ENCODE measurements at places on chromosomes 6 and 20.

GRCh38 chr6:148590883-148591282 lies 155.9 kb upstream of the UST start:
- no peak for DNase-seq

DNA sequence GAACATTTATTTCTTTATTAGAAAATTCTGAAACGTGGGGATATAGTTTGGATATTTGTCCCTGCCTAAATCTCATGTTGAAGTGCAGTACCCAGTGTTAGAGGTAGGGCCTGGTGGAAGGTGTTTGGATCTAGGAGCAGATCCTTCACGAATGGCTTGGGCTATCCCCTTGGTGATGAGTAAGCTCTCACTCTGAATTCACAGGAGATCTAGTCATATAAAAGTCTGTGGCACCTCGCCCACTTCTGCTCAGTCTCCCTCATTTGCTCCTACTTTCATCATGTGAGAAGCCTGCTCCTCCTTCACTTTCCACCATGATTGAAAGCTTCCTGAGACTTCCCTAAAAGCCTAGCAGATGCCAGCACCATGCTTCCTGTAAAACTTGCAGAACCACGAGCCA lies 96.8 kb upstream of the GJE1 start:
- no peak for DNase-seq

DNA sequence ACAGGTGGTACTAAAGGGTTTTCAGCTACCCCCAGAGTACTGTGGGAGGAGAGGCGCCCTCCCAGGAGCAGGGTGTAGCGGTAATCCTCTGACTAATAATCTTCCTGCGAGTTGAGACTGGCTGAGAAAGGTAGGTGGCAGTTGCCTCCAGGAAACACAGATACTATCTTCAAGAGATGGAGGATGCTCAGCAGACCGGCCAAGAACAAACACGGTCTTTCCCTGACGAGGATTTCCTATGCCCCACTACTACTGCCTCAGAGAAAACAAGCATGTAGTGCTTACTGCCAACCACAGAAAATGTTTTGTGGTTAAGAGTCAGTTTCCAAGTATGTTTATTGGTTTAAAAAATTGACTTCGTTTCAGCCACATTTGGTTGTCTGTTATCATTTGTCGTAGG lies 26.8 kb downstream of the C6orf89 start:
- DNase-seq, result no peak

GRCh38 chr20:59735486-59735885 lies 131.1 kb downstream of the PHACTR3 start:
- no peak for DNase-seq

DNA sequence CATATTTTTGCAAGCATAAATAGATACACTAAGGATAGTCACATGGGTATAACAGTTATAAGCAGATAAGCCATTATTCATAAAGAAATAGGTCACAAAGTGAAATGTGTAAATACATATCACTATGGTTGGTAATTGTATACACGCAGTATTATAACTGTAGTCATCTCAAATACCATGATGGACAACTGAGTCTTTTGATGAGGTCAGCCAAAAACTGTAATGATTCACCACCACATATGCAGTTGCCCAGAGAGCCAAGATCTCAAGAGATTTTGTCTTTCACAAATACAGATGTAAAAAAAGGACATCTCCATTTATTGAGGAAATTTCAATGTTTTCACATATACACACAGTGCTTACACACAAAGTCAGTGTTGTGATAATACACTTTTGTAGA lies 28.3 kb downstream of the ZNF292 start:
- DNase-seq, result no peak

GRCh38 chr6:45300736-45301135 lies 27.4 kb upstream of the RUNX2 start:
- no peak for DNase-seq

DNA sequence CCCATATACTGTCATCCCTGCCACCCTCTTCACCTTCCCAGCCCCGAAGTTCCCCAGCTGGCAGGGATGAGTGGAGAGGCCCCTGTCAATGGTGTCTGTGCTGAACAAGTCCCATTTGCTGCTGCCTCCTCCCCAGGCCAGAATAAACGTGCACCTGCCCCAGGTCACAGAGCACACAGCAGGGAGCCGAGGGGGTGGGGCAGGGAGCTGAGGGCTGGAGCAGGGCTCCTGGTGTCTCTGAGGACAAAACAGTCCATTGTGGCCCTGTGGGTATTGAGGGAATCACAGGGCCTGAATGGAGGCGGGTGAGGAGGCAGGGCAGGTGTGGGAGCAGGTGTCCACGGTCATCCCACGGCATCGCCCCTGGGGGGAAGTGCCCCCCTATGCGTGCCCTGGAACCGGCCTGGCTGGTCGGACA lies 55.8 kb downstream of the SNAI1 start:
- DNase-seq, result no peak

DNA sequence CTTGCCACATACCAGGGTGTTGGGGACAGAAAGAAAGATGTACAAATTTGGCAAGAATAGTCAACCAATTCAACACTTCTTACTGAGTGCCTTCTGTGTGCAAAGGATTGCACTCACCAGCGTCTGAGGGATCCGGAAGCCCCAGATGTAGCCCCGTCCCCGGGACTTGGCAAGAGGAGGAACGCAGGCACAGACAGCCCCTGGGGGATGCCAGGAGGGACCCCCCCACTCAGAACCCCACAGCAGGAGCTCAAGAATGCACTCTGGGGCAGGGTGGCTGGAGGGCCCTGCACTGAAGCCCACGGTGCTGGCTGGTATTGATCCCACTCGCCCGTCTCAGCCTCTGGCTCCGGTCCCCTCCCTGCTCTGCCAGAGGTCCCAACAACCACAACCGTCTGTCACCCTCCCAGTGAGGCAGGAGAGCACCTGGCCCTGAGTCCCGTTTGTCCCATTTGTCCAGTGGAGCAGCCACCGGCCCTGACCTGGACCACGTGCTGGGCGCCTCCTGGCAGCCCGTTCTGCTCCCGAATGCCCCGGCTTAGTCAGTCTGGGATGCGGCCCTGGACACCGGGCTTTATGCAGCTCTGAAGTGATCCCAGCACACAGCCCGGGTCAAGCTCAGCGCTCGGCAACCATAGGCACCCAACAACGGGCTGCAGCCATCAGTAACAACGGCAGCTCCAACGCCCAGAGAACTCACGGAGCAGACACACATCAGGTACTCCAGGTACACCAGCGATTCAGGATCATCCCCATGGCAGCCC lies 128.7 kb downstream of the DLL1 start:
- DNase-seq, result no peak

DNA sequence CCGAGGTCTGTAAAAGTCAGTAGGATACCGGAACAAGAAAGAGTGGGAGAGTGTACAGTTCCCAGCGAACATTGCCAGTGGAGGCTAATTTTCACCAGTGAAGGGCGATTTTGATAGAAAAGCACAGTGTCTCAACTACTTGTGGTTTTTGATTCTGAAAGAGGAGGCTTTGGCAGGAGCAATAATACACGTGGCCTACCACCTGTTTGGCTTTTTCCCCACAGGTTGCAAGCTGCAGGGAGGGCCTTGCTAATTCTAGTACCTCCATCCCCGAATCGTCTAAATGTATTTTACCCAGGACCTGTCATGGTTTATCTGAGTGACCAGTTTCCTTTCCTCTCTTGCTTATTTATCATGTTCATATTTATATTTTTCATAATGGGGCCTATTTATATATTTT lies 3.3 kb upstream of the EFCAB8 start:
- DNase-seq, result no peak

GRCh38 chr20:31712564-31713311 lies 9.9 kb downstream of the BCL2L1 start:
- DNase-seq, result no peak

DNA sequence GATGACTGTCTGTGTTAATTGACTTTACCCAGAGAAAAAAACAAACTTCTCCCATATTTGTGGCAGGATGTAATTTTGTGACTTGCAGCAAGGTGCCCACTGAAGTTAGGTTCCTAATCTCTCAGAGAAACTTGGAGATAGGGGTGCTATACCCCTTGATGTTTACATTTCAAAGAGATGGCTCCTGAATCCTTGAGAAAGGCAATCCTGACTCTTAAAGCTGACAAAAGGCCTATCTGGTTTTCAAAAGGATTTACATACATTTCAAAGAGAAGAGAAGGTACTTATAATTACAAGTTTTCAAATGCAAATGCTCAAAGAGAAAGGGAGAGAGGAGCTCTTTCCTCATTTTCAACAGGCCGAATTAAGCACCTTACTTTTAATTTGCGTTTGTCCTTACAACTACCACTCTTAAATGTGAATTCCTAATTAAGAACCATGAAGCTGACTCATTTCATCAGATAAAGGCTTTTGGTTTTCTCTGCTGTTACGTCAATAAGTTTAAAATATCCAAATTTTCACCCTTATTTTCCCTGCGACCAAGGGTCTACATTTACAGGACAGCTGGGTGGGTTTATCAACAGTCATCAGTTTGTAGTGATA lies 711.8 kb upstream of the MAP3K7 start:
- DNase-seq, result no peak

GRCh38 chr6:162026843-162027242 lies 700.7 kb downstream of the PRKN start:
- DNase-seq, result no peak

GRCh38 chr20:2859330-2860121 lies 13.8 kb upstream of the PTPRA start:
- no peak for DNase-seq

DNA sequence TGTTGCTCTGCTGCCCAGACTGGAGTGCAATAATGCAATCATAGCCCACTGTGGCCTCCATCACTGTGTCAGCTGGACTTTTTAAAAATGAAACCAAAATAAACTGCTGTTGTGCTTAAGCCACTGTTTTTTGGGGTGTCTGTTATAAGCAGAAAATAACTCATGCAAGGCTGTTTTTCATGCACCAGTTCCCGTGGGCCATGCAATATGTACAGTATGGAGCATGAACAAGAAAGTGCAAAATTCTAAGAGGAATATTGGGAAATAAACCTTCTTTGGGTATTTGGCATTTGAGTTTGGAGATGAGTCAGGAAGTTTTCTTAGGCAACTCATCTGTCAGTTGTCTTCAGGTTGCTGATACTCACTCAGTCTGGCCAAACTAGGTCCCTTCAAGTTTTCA lies 14.9 kb upstream of the ZFAND3 start:
- DNase-seq, result no peak

DNA sequence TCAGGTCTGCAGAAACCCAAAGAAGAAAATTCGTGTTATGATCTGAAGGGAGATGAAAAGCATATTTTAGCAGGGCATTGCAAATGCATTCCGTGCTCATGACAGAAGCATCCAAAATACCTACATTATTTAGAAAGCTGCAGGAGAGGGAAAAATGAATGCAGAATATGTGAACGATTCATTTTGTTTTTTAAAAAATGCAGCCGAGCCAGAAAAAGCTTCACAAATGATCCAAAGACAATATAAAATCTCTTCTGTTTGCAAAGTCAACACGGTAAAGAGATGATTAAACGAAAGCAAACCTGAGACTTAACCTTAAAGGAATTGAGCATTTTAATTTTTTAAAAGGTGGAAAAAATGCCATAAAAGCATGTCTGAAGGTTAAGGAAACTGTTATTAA lies 136.1 kb upstream of the SULF2 start:
- DNase-seq, result no peak
